Endothelial cell of umbilical vein (primary cell): ENCODE measurements at places on chromosomes 2 and 18. TPM values are rescaled to one million over a fixed set of nuclear protein-coding genes. Genes with fewer than 3 reads are reported as not detected.

The ARHGAP28 gene
- 21.0 and 23.4 TPM in 2 replicates for total RNA-seq

The IL1B gene
- total RNA-seq = not detected in 2 replicates

The BCL11A gene
- total RNA-seq = 0.88 and 0.92 TPM in 2 replicates

The TACR1 gene
- total RNA-seq = not detected in 2 replicates

The PELI1 gene
- total RNA-seq = 30.9 and 39.9 TPM in 2 replicates

The UGT1A1 gene
- not detected in 2 replicates for total RNA-seq

The IL1F10 gene
- total RNA-seq = not detected in 2 replicates

The CHRND gene
- not detected in 2 replicates for total RNA-seq

The HOXD13 gene
- total RNA-seq = not detected in 2 replicates

The MFSD2B gene
- total RNA-seq = 0.28 and 0.82 TPM in 2 replicates

The THSD7B gene
- 0.04 TPM in 1 of 2 replicates, not detected in the other for total RNA-seq

The NOTO gene
- not detected in 2 replicates for total RNA-seq

The SIX3 gene
- total RNA-seq = not detected in 2 replicates

The CCL20 gene
- total RNA-seq = 0.53 TPM in 1 of 2 replicates, not detected in the other

The HEATR5B gene
- total RNA-seq = 19.4 and 22.5 TPM in 2 replicates

The LYPD6B gene
- total RNA-seq = not detected in 2 replicates

The GULP1 gene
- 43.0 and 53.8 TPM in 2 replicates for total RNA-seq

The PROKR1 gene
- total RNA-seq = not detected in 2 replicates
